ENCODE measurements at places on chromosomes 16 and 17.
A peak's percentile ranks its signal among the peaks of the same experiment; 100 is the strongest.

DNA sequence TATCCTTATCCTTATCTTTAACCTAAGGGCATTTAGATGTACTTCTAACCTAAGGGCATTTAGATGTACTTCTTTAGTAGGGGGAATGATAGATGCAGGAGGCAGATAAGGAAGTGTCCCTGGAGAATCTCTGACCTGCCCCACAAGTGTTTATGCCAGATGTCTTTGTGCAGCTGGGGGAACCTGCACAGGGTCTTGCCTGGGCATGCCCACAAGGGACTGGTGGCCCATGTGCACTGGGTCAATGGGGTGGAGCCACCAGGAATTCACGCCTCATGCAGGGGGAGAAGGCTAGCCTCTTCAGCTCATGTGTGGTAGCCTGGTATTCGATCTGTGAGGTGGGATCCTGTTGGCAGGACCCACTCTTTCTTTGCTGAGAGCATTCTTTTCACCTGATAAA is 38.0 kb downstream of the CA10 start:
- no peak for DNase-seq

DNA sequence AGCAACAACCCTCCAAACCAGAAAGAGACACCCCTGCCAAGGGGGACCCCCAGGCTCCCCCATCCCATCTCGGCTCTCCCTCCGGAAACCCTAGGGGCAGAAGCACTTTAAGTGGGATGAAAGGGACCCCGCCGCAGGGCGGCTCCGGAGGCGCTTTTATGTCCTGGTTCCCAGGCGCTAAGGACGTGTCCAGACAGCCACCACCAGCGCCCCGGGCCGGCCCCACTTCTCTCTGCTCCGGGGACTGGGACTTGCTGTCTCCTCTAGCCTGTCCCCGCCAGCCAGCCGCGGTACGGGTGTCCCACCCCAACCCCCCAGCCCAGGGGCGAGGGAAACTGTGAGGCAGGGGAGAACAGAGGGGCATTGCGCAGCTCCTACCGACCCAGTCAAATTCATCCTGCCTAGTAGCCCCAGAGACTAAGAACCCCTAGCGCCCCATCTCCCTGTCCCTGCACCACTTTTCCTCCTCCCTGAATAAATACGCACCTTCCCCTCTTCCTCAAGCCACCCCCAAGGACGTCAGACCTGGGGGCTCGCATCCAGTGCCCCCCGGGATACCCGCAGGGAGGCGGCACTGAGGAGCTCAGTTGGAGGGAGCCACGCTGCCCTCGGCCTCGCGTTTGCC is 4.1 kb downstream of the SP6 start:
- no peak for DNase-seq

DNA sequence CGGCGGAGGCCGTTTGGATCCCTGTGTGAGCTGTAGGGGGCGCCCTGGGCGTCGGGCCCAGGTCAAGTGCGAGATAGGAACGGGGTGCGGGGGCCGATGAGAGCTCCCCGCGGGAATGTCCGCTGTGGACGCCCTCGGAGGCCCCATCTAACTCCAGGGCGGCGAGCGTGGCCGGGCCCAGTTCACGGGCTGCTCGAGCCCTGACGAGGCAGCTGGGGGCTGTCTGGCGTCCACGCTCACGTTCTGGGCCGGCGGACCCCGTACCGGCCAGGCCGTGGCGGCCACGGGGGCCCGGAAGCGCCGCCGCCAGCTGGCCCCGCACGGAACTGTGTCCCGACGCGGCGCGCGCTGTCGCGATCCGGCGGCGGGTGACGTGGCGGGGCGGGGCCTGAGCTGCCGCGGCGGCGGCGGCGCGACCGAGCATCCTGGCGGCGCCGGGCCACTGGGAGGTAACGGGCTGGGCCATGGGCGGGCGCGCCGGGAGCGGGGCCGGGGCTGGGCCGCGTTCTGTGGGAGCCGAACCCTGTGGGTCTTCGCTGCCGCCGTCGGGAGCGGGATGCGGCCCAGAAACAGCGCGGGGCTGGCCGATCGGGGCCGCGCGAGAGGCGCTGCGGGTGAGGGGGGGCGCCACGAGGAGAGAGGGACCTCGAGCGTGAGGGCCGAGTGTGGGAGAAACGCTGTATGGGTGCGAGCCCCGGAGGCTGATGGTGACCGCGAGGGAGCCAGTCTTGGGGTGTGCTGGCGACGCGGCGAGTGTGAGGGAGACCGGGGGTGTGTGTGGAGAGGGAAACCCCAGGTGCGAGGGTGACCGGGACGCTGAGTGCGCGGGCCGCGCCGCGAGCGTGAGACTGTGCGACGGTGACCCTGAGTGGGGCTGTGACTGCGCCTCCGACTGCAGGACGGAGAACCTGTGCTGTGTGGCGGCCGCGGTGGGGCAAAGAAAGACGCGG is at the start of gene SLC7A6:
SLC7A6 (plus strand) TSS at position 399 of the 950 bp plus-strand sequence. CDS start 10,201 bp downstream, outside the sequence.
- peak; percentile 77 for DNase-seq

GRCh38 chr16:27270349-27270748 is 1.8 kb upstream of the NSMCE1 start:
- no peak for DNase-seq

Measured in hematopoietic multipotent progenitor cell (in vitro differentiated cells).